Kidney (tissue), 22 donors: ENCODE measurements at places on chromosomes 4 and X. TPM values are rescaled to one million over a fixed set of nuclear protein-coding genes. Genes with fewer than 3 reads are reported as not detected.

DNA sequence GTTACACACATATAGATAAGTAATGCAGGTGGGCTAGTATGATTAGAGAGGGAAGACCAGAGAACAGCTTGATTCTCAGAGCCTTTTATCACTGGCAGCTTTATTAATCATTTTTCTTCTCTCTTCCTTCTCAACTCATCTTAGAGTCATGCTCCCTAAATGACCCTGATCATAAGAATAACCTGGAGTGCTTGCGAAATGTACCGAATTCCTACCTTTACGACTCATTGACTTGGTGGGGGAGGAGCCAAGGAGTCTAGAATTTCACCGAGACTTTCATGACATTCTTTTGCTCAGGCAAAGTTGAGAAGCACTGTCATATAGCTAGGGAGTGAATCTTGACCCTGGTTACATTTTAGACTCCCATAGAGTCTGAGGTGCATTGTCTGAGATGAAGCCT is 298.9 kb upstream of the PUDP start:
- no peak for DNase-seq

DNA sequence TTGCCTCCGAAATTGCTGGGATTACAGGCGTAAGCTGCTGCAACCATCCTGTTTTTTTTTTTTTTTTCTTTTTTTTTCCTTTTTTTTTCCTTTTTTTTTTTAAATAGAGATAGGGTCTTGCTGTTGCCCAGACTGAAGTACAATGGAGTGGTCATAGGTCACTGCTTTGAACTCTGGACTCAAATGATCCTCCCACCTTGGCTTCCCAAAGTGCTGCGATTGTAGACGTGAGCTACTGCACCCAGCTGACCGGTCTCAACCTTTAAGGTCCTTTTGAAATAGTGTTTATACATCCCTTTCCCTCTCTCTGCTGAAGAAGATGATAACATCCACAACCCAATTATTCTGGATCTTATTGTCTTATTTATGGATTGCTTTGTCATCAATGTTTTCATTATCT is 548.7 kb downstream of the GBA3 start:
- DNase-seq, result no peak

The CCDC160 gene
- polyA plus RNA-seq, result 7.0 TPM

The SATL1 gene
- 0.22 TPM for polyA plus RNA-seq
